ENCODE measurements at places on chromosomes 6 and 20.

- no peak for DNase-seq
Measured at GRCh38 chr6:88171312-88171711, 5.2 kb upstream of the CNR1 start.

DNA sequence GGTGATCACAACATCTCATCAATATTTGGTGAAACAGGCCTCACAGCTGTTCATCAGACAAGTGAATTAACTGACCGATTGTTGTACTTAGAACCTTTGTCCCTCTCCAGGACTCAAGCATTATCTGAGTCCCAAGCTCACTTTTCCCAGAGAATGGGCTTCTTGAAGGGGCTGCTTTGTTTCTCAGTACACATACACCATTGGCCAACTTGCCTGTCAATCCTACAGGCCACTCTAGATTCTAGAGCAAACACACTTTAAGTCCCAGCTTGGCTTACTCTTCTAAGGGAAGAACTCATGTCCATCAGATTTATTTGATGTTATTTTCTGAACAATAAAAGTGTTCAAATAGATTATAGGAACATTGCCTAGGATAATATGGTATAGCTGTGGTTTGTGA, 249.5 kb downstream of the BCKDHB start:
- no peak for DNase-seq

DNA sequence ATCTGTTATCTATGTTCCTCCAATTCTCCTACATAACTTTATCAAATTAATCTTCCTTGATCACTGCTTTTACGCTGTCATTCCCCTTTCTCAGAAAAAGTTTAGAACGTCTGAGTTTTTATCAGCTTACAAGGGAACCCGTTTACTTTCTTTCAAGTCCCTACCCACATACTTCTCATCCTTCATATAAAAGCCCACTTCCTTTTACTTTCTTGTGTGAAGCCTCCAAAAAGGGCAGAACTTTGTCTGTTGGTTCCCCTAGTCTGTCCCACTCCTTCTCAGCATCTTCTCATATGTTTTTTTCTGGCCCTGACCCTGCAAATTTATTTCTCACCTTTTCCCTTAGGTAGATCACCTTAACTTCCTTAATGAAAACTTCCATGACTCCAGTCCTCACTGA, 106.1 kb downstream of the TFAP2B start:
- no peak for DNase-seq

GRCh38 chr6:36334832-36335459, 1.7 kb downstream of the BNIP5 start:
- DNase-seq = peak; percentile 77

- DNase-seq = no peak
Measured at GRCh38 chr20:62352402-62353288, 14.5 kb downstream of the LAMA5 start.

DNA sequence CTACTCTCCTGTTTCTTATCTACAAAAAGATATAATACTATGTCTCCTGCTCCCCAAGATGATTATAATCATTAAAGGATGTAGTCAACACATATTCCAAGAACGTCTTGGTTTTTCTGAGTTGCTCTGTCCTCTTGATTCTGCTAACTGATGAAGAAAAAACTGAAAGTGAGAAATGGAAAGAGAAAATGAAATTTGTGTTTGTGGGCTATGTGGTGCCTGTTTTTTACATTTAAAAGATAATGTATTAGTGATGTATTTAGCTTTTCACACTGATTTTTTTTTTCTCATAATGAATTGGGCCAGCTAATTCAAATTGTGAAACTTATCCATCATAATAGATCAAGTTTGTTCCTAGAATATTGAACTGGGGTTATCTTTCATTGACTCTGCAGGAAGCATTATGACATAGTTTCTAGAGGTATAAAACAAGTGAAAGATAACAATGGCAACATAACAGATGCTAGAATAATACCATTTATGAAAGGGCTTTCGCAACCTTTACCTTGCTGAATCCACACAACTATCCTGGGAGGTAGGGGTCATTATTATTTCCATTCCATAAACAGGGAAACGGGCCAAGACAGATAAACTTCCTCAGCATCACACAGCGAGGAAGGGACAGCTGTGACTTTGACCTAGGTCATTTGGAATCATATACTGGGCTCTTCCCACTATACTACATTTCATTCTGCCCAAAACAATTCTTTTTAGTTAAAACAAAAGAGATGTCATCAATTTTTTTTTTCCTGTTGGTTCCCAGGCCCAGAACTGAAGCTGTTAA, 336.7 kb downstream of the GJA1 start:
- no peak for DNase-seq

GRCh38 chr20:40953856-40954255, 74.8 kb upstream of the TOP1 start:
- no peak for DNase-seq

- peak; percentile 25 for DNase-seq
Measured at GRCh38 chr6:44593539-44593944, 206.0 kb downstream of the CDC5L start.

GRCh38 chr20:2314759-2315439, 19.1 kb downstream of the TGM3 start:
- no peak for DNase-seq

- DNase-seq = no peak
Measured at GRCh38 chr6:42113936-42114636, 28.3 kb downstream of the C6orf132 start.

All from retina (tissue), 1 donor.